Bronchial epithelial cell (primary cell): ENCODE measurements at places on chromosomes 5 and 9.

- no peak for DNase-seq
Observed at GRCh38 chr5:140546851-140547507, 483 bp upstream of the EIF4EBP3 start.

- DNase-seq = no peak
Observed at GRCh38 chr5:95843733-95844223, 21.3 kb upstream of the GLRX start.

GRCh38 chr5:177578316-177578715, 13.7 kb upstream of the TMED9 start:
- no peak for DNase-seq

DNA sequence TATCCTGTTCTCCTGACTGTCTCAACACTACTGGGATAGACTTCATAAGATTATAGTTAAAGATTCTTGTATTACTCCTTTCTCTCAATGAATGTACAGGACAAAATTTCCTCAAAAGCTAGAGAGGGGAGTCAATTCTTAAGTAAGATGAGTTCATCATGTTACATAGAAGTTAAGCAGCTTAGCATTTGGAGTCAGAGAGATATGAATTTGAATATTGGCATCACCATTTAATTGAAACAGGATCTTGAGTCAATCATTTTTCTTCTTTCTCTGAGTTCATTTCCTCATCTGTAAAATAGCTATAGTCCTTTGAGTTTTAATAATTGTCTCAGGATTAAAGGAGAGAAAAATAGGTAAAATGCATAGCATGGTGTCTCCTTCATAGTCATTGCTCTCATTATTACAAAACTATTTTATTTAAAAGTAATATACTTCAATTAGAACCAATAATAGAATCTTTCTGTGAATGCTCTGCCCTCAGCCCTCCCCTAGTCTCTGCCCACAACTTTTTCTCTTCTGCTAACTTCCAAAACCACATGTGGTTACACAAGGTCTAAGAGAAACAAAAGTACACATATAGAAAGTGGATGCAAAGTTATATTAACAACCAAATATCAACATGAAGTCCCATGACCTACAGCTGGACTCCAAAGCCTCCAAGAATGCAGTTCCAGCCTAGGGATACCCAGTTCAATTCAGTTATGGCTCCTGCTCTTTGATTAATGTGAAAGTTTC, 265.6 kb downstream of the TLE1 start:
- DNase-seq = no peak

DNA sequence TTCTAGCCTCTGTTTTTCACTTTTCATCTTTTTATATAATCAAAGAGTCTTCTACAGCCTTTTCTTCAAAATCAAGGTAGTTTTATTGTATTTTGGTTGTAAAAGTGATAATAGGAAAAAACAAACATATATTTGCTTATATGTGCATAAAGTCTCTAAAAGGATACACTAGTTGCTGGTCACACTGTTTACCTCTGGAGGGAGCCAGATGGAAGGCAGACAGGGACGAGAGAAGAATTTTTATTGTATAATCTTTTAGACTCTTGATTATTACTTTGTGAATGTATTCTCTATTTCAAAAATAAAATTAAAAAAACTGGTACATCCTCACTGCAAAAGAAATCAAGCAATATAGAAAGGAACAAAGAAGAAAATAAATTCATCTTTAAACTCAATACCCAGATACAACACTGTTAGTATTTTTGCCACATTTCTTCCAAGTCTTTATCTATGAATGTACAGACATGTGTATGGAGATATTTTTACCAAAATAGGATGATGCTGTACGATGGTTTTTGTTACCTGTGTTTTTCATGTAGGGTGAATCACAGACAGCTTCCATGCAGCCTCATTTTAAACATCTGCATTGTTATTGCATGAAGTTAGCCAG, 6.1 kb upstream of the RNF183 start:
- peak; percentile 49 for DNase-seq

GRCh38 chr5:10903786-10904560, 142.9 kb upstream of the DAP start:
- DNase-seq = no peak

- no peak for DNase-seq
Observed at GRCh38 chr9:102550886-102551285, 444.2 kb upstream of the CYLC2 start.

DNA sequence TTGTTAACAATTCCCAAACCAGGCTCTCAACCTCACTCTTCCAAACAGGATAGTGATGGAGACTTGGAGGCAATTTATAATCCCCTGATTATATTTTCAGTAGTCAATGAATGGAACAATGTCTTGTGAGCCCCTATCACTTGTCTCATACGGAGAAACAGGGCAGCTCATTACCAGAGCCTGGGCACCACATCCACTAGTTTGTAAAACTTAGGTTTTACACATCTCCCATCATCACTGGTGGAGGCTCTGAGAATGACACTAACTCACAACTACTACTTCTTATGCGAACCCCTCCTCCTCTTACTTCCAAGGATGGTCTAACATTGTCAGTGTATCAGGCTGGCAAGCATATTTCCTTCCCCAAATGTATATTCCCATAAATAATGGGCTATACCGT, 253.7 kb downstream of the EPB41L4A start:
- no peak for DNase-seq
